Endodermal cell (in vitro differentiated cells): ENCODE measurements at places on chromosomes 5 and 9. TPM values are rescaled to one million over a fixed set of nuclear protein-coding genes. Genes with fewer than 3 reads are reported as not detected.

GRCh38 chr5:58018016-58018415, 441.9 kb downstream of the PLK2 start:
- DNase-seq: no peak
- no peak overlapping the region for H3K4me3 ChIP-seq
- H3K4me1 ChIP-seq: peaks cover 4% of the 10 kb centered on the region
- H3K36me3 ChIP-seq: no peaks in the 10 kb centered on the region

Gene PCDH12
- total RNA-seq: not detected in 3 replicates

Gene PCDHGA1
- 0.31 to 0.38 TPM (median 0.38 TPM) in 3 replicates for total RNA-seq

DNA sequence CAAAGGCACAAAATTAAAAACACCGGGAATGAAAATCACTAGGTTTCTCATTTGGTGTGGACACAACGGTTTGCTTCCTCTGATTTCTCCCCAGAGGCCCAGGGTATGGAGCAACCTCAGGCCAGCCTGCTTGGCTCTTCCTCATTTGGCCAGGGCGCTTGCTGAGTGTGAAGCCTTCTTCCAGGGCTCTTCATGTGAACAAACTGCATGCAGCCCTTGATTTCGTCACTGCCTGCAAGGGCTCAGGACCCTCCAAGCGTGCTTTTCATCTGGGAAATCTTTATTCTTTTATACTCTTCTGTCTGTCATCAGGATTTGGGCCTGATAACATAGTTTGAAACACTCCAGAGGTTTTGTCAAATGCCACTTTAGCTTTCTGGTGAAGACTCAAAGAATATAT, 122.6 kb upstream of the KLF4 start:
- H3K27me3 ChIP-seq: peaks cover 40% of the 10 kb centered on the region
- no peaks in the 10 kb centered on the region for H3K36me3 ChIP-seq
- H3K4me1 ChIP-seq: no peaks in the 10 kb centered on the region
- H3K27ac ChIP-seq: no peak overlapping the region
